ENCODE measurements at places on chromosomes 11 and 22.

- no peak for DNase-seq
These were observed 18.4 kb downstream of the SPATA19 start for GRCh38 chr11:133826866-133827265.

DNA sequence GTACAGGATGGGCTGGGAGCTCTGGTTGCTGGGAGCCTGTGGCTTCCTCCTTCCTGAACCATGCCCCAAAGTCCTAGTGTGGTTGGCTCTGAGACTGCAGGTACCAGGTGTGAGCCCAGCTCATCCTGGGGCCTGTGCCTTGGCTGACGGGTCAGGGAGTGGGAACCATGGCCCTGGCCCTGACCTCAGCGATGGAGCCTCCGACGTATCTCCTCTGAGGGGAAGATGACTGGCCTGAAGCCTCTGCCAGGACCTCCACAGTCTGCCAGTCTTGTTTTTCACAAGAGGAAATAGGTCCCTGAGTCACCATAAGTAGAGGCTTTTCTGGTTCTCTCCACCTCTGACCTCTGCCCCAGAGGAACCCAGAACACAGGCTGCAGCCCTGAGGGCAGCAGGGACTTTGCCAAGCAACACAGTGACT, 3.4 kb downstream of the RCE1 start:
- no peak for DNase-seq

GRCh38 chr11:104432981-104433380, 269.0 kb upstream of the PDGFD start:
- no peak for DNase-seq

- no peak for DNase-seq
These were observed 21.5 kb downstream of the UEVLD start for GRCh38 chr11:18567081-18567480.

Measured in NCI-H526 treated with DMSO at 0.1 percent for 48 hours (cell line).